Amniotic stem cell (primary cell): ENCODE measurements at places on chromosomes 12 and 14.

DNA sequence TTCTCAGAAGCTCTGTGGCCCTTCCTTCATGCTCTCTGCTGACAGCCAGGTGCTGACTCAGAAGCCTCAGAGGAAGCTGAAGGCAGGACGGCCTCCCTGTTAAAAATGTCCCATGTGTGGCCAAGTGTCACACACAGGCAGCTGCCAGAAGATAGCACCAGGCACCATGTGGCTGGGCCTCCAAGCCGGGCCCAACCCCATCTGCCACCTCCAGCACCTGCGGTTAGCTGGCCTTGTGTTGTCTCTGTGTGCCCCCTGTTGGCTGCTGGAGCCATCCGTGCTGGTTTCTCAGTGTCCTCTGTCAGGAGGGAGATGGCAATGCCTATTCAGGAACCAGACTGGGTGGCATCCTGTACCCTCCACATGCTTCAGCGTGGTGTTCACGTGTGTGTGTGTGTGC is 63.2 kb downstream of the TSPAN11 start:
- DNase-seq: no peak

DNA sequence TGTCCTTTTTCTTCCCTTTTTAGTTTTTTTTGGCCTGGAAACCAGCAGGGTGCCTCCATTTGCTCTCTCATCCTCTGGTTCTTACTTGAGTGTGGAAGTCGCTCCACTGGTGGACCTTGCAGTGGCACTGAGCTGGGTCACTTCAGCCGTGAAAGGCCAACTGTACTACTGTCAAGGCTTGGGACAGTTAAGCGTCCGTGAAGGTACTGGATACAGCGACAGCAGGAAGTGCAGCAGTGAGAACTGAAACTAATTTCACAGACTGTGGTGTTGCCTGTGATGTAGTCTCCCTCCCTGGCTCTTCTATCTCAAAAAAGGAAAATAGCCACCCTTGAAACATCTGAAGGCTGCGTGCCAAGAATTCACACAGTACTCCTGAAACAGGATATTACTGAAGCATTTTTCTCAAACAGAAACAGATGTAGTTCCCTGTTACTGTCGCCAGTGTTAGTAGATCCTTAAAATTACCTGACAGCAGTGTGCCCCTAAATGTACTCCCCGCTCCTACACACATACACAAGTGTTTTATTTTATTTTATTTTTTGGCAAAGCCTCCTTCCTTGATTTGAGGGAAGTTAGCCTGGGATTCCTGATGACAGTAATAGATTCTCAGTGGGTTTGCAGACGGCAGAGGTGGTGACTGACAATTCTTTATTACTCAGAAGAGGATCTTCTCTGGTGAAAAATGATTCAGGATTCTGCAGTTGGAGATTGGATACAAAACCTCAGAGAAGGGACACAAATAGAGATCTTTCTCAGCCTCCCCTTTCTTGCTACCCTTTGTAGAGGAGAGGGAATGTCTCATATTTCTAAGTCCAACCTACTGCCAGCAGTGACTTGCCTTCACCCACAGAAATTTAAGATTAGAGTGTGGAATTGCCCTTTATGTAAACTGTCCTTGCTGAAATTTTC is 4.4 kb downstream of the SUSD6 start:
- peak; percentile 59 for DNase-seq

DNA sequence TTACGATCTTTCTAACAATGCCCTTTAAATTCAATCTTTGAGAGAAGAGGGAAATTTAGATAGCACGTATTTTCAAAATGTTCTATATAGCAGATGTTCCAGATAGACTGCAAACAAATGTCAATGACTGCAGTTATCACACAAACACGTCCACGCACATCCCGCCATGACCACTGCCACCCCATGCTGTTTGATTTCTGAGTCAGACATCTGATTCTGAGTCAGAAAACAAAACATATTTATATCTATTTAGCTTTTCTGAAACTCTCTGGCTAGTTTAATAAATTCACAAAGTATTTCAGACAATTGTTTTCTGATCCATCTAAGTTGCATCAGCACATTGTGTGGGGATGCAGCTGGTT is 105.9 kb upstream of the BCAT1 start:
- DNase-seq: no peak

DNA sequence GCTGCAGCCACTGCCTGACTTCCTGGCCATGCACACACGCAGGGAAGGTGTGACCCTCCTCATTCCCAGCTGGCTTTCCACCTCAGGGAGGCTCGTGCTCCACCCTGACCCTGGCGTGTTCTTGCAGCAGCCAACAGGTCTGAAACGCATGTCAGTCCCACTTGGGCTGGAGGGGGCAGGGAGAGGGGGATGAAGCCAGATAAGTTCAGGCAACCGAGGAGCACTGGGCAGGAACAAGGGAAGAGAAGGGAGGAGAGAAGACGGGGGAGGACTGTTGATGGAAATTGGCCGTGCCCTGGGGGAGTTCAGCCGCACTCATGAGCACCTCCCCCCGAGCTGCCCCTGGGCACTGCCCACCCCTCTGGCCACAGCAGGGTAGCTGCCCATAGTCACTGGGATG is 182.4 kb upstream of the PRMT8 start:
- DNase-seq: no peak

DNA sequence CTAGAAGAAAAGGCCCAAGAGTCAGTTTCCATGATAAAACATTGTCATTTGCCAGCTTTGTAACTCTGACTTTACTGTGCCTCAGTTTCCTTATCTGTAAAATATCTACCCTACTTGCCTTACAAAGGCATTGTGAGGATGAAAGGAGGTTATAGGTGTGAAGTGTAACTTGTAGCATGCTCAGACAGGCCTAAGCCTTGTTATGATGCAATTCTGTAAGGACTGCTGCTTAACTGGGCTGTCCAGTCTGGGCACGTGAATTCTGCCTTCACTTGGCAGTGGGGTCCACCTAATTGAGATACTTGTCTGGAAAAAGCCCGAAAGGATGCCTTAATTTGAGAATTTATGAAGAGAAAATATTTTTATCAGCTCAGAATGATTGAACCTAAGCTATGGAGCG is 114.5 kb upstream of the DYRK2 start:
- no peak for DNase-seq

- no peak for DNase-seq
These were observed 15.0 kb upstream of the LTBP2 start for GRCh38 chr14:74627076-74627475.

- DNase-seq: peak; percentile 51
These were observed 143.7 kb downstream of the AKAP6 start for GRCh38 chr14:32472512-32473463.

DNA sequence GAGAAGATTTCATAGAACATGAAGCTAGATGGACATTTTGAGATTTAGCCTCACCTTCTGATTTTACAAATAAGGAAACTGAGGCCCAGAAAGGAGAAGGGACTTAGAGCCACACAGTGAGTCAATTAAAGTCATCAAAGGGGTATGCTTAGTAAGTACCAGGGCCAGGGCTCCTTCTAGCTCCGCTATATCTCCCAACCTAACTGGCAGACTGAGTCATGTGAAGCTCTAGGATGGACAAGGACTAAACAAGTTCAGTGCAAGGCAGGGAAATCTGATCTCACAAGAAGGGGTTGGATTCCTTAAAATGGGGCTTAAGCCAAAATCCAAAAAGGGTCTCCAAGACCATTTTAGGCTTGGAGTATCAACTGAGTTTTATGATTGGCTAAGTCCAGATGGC is 215.8 kb downstream of the PHLDA1 start:
- no peak for DNase-seq

- DNase-seq: no peak
These were observed 62.3 kb downstream of the DAD1 start for GRCh38 chr14:22526744-22527143.

DNA sequence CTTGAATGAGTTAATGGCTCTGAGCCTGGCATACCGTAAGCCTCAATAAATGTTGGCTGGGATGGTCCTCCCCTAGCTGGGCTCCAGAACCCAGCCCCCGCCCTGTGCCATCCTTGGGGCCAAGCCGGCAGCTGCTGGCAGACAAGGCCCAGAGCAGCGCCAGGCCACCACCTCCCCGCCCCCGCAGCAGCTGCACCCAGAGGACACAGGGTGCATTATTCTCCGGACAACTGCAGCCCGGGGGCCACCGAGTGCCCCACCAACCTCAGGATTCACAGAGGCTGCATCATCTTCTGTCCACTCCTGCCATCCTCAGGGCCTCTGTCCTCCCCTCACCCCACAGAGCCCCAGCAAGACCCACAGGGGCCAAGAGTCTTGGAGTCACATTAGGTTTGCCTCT is 92.7 kb downstream of the NCOR2 start:
- no peak for DNase-seq

GRCh38 chr12:108928695-108929094 is 48.8 kb downstream of the DAO start:
- DNase-seq: no peak

DNA sequence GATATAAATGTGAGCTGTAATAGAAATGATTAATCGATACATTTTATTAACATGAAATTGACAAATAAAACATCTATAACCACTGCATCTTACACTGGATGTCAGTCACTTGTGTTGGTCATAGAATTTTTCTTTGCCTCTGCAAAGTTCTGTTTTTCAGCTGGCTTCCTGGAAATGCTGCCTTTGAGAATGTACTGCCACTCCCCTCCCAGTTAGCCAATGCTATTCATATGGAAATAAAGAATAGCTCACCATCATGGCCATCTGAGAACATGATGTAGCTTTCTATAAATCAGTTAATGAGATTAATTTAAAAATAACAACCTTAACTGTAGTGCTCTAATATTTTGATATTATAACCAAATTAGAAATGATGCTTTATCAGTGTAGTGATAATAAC is 41.1 kb downstream of the SLCO1B1 start:
- no peak for DNase-seq

DNA sequence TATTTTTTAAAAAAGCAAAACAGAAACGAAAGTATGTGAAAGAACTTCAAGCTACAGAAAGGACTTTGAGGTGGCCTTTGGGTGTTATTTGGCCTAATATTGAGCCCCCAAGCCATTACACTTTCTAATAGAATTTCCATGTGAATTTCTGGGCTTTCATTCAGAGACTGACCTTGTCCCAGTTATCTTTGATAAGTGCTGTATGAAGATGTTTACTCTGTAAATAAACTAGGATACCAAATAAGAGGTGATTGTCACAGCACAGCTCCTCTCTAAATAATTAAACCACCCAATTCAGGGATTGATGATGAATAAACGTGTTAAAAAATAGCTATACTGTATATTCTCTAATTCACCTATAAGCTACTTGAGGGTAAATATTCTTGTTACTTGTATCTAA is 32.8 kb upstream of the PPFIBP1 start:
- no peak for DNase-seq

DNA sequence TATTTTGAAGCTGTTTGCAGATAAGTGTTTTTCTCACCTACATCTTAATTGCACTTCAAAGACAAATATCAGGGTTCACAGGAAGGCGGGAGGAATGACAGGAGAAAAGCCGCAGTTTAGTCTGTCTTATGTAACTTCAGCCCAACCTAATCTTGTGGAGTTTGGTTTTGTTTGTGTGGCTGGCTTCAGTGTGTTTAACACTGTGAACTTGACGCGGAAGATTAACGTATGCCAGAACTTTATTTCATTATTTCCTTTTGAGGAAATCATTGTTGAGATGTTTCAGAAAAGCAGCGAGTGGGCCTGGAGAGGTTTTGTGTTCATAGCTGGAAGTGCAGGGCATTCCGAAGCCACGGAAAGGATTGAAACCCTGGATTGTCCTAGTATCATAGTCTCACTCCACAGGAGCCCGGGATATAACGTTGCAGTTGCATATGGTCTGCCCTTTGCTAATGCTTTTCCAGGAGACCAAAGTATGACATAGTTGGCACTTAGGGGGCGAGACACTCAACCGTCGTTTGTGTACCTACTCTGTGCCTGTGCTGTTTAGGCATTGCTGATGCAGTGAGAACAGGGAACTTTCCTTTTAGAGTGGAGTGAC is 2.0 kb downstream of the PELI2 start:
- no peak for DNase-seq

DNA sequence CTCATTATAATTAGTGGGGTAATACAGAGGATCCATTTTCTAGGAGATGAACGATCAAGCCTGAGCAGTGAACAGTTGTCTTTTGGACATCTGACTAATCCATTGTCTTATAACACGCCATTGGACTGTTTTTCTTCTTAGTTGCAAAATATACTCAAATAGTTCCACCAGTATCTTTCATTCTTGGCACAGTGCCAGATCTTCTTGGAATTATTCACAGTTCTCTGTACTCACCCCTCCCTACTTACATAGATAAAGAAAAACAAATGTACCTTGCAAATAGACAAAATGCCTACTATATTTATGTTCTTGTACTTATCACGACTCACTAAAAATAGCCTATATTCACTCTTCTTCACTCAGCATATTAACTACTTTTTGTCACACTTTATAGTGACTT is 3.8 kb downstream of the CBLN3 start:
- DNase-seq: peak; percentile 43

DNA sequence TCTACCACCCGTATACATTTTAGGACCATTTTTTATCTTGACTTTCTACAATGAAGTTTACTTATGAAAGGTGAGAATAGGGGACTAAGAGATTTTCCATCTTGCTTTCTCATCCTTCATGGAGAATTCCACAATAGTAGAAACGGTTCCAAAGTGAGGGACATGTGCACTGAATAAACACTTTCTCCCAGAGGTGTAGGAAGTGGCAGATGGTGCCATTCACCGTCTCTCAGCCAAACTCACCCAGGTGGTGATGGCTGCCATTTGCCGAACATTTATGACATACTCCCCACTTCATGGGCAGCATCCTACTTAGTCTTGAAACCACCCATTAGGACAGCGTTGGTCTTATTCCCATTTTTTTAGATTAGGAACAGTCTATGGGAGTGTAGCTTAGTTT is 540.5 kb downstream of the DIO2 start:
- no peak for DNase-seq

DNA sequence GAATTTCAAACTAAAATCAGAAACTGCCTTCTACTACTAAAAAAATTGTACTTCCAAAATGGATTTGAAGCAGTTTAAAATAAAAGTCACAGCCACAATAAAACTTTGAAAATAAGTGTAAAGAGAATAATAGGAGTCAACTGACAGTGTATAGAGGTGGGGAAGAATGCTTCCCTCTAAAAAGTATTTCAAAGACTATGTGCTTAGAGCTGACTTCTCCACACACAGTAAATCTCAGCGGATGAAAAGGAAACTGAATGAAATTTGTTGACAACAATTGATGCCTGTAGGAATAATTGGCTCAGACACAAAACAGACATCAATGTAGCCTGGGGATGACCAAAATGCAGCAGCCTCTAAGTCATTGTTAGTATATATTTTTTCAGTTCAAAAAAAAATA is 7.9 kb downstream of the IGF1 start:
- no peak for DNase-seq

DNA sequence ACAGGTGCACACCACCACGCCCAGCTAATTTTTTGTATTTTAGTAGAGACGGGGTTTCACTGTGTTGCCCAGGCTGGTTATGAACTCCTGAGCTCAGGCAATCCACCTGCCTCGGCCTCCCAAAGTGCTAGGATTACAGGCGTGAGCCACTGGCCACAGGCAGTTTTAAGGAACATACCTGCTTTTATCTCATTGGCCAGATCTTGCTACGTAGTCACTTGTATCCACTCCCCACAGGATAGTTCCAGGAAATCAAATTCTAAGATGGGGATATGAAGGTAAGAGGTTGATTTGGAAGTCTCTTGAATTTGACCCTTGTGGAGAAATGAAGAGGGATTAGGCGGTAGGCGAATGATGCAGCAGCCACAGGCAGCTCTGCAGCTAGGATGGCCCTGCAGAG is 8.8 kb upstream of the PLEKHG6 start:
- DNase-seq: no peak
